ENCODE measurements at places on chromosomes 13 and 19.
A peak's percentile ranks its signal among the peaks of the same experiment; 100 is the strongest.

DNA sequence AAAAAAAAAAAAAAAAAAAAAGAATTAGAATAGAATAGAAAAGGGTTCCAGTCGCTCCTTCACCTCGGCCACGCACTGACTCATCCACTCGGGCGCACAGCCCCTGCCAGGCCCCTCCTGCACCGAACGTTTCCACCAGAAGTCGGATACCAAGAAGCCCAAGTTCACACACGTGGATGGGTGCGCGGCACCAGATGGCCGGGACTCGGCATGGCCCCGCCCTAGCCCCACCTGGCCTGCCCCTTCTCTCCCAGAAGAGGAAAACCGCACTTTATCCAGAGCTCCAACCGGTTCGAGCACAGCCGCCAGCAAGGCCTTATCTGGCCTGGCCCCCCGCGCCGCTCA is 5.9 kb downstream of the PRR36 start:
- DNase-seq = no peak

DNA sequence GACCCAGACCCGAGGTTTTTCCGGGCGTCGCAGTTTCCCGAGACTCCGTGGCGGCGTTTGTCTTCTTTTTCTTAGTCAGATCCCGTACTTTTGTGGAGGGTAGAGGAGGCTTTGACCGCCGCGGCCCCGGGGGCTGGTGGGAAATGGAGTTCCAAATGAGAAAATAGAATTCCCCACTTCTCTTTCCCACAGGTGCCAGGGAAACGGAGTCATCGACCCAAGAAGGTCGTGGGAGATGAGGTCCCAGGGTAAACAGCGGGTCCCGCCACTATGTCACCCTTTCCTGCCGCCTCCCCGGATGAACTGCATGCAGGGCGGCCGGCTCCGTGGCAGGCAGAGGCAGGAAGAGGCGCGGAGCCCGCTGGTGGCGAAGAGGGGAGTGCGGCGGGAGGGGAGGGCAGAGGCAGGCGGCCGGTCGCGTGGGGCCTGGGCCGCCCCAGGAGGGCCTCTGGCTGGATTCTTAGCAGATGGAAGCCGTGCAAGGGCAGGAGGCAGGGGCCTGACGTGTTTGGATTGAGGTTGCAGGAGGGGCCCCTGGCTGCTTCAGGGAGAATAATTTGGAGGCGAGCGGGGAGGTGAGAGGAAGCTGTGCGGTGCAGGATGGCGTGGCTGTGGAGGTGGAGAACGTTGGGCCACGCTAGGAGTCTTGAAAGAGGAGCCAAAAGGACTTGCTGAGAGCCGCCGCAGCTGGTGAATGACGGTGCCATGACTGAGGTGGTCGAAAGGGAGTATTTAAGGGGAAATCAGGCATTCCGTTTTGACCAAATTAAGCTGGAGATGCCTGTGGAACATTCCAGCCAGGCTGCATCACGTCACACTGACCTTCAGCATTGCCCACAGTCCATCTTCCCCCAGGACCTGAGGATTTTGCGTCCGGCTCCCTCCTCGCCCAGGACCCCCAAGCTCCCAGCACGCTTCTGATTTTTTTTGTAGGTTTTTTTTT is 11.7 kb downstream of the CYTH2 start:
- DNase-seq = no peak

- no peak for DNase-seq
These were observed 88.7 kb downstream of the SLC10A2 start for GRCh38 chr13:102977471-102977870.

- DNase-seq = no peak
These were observed 408.1 kb upstream of the SLITRK1 start for GRCh38 chr13:84290386-84290785.

DNA sequence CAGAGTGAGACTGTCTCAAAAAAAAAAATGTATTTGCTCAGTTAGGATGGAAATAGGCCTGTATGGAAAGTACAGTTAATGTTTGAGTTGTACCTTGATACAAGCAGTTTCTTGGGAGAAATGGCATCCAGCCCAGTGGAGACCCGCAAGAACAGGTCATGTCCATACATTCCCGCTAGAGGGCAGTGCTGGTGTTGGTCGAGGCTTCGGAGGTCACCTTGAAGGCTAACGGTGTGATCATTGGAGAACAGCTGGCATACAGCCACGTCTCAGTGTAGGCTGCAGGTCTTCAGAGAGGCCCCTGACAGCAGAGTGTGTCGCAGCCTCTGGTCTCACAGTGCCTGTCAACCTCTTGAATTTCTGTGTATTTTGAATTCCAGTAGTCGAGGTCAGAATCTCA is 7.5 kb downstream of the ZNF610 start:
- no peak for DNase-seq

GRCh38 chr19:610801-611480 is 21.3 kb downstream of the HCN2 start:
- DNase-seq = peak; percentile 93
